Activated effector memory CD4-positive, alpha-beta T cell treated with Interleukin-2 at 50 U/mL for 16 hours (primary cell): ENCODE measurements at places on chromosomes 5 and 9.

DNA sequence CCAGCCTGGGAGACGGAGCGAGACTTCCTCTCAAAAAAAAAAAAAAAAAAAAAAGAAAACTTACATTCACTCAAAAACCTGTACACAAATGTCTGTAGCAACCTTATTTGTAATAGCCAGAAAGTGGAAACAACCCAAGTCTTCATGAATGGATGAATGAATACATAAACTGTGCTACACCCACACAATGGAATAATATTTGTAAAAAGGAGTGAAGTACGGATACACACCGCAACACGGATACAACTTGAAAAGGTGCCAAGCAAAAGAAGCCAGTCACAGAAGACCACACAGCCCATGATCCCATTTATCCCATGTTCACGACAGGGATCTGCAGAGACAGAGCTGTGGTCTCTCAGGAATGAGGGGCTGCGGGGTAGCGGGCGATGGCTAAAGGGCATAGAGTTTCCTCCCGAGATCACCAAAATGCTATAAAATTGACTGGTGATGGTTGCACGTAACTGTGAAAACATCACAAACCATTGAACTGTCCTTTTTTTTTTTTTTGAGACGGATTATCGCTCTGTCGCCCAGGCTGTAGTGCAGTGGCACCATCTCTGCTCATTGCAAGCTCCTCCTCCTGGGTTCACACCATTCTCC lies 76.2 kb upstream of the COL5A1 start:
- no peak for DNase-seq

DNA sequence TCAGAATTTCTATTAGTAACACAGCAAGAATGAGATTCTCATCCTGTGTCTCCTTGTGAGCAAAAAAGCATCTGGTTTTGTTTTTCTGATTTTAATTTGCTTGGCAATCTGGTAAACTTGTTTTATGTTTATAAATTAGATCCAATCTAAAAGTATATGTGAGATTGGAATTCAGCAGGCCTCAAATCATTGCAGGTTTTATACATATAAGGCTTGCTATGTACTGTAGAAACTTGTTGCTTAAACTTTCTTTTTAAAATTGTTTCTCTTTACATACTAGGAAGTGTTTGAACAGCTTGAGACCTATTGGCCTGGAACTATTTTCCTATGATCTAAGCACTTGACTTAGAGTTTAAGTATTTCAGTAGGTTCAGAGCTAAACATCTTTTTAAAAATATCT lies 1037.8 kb downstream of the NR2F1-AS1 start:
- no peak for DNase-seq

DNA sequence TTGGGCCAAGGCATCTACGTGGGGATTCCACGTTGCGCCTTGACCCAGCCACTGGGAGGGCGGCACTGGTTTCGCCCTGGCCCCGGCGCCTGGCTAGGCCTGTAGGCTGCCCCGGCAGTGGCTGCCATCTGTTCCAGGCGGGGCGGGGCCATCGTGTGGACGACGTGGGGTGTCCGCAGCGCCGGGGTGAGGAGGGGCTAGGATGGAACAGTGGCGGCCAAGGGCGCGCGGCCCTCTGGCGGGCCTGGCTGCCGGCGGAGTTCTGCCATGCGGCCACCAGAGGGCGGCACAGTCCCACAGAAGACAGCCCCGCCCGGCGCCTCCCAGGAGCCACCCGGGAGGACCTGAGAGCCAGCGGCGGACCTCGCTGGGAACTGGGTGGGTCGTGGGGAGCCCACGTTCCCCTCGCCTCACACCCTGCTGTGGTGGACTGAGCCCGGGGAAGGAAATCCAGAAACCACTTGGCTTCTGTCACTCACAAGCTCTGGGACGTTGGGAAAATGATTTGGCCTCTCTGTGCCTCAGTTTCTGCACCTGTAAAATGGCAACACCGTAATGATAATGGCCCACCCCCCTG lies 22.6 kb upstream of the RAPGEF1 start:
- peak; percentile 62 for DNase-seq

DNA sequence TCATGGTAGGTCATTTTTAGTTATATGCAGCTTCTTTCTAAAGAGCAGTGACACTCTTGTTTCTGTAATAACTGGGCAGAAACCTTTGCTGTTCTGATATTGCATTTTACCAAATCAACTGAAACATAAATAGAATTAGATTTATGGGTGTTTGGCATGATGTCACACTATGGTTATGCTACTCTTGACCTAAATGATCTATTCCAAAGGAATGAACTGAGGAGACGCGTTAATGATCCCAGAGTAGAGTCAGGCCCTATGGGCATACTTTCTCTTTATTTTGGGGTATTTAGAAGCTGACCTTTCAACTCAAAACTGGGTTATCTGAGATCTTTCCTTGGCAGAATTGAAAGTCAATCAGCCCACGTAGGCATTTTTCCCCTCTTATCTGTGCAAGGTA lies 146.8 kb upstream of the ADAMTSL1 start:
- DNase-seq, result no peak
